Heart right ventricle (tissue), 16 donors: ENCODE measurements at places on chromosomes 2 and 18.

- DNase-seq = no peak
Measured at GRCh38 chr18:13793819-13794218, 30.1 kb upstream of the MC5R start.

- no peak for DNase-seq
Measured at GRCh38 chr2:714005-714741, 37.0 kb upstream of the TMEM18 start.

DNA sequence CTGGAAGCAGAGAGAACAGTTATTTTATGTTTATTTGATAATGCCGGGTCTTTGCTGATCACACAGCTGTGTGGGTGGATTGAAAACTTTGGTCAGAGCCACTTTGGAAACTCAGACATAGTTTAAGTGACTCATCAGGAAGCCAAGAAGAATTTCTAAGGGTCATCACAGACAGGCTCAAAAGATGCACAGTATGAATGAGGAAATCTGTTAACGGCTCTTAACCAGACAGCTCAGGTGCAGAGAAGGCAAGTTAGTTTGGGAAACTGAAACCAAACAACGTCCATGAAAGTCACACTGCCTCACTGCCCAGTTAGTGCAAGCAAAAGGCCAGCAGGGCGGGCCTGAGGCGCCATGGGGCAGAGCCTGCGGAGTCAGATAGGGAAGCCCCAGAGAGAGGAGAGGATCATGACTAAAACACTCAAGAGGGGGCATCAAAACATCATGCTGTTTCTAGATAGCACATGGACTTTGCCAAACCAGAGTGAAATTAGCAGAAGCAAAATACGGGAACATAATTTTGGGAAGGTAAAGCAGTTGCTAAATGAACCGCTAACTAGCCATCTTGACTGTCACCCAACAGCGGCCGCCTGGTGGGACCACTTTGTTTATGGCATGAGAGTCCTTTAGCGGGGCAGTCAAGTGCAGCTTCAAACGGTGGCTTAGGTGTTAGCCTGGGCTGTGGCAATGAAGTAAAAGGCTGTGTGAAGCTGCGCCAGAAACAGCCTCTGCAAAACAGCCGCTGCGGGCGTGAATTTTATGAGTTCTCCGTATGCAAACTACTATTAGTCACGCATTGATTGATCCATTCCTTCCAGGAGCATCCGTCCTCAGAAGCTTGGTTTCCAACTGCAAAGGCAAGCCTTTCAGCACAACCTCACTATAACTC is 101.2 kb downstream of the KCTD18 start:
- DNase-seq = no peak

- DNase-seq = no peak
Measured at GRCh38 chr2:168945508-168945907, 44.4 kb downstream of the G6PC2 start.

DNA sequence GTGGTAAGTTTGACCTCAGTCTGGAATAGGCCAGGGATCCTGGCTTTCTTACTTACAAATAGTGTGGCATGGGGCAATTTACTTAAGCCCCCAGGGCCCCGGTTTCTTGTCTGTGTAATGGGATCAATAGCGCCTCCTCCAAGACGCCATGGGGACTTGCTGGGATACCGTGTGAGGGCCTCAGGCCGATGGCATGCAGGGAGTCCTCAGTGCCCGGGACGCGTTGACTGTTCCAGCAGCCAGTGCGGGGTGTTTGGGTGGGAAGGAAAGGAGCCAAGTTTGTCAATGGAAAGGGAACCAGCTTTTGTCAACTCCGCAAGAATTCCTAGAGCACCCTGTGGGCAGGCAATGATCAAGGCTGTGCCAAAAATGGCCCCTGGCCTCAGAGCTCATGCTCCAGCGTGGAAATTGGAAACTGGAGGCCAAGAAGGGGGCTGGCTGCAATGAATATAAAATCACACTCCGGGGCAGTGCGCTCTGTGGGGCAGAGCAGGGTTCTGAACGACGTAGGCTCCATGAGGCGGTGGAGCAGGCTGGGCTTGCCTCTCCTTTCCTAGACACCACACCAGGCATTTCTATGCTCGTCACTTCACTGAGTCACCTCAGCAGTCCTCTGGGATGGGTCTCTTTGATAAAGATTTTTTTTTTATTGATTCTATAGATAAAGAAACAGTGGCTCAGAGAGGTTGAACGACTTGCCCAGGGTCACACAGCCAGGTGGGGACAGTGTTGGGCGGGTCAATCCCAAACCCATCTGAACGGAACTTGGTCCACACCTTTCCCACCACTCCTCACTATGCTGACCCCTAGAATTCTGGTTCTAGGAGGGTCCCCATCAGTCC is 56.7 kb upstream of the ASAP2 start:
- DNase-seq = no peak

DNA sequence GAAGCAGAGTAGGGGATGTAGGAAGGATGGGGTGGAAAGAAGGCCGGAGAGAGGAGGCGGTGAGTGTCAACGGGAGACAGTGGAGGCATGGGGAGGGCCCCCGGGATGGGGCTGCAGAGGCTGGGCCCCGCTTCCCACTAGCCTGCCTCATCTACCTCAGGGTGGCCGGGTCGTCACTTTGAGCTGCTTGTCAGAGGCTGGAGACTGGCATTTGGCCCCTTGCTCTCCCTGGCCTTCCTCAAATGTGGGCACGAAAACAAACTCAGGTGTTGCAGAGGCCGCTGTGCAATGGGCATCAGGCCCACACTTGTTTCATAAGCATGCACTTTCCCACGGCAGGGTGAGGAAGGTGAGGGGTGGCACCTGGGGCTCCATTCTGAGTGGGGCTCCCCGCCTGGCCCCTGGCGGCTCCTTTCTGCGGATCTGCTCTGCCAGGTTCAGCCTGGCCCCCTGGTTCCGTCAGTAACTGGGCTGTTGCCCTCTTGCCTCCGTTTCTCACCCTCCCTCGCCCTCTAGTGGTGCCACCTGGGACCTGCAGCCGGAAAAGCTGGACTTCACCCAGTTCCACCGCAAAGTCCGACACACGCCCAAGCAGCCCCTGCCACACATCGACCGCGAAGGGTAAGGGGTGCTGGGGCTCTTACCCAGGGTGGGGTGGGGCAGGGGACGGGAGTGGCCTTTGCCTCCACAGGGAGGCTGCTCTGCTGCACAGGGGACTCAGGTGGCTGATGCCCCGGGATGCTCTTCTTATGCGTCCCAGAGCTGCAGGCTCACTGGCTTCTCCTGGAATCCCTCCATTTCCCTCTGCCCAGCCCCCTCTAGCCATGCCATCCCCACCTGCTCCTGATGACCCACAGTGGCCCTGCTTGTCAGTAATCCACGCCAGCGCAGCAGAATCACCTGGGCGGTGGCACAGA is 125.4 kb downstream of the CTIF start:
- DNase-seq = peak; percentile 68

DNA sequence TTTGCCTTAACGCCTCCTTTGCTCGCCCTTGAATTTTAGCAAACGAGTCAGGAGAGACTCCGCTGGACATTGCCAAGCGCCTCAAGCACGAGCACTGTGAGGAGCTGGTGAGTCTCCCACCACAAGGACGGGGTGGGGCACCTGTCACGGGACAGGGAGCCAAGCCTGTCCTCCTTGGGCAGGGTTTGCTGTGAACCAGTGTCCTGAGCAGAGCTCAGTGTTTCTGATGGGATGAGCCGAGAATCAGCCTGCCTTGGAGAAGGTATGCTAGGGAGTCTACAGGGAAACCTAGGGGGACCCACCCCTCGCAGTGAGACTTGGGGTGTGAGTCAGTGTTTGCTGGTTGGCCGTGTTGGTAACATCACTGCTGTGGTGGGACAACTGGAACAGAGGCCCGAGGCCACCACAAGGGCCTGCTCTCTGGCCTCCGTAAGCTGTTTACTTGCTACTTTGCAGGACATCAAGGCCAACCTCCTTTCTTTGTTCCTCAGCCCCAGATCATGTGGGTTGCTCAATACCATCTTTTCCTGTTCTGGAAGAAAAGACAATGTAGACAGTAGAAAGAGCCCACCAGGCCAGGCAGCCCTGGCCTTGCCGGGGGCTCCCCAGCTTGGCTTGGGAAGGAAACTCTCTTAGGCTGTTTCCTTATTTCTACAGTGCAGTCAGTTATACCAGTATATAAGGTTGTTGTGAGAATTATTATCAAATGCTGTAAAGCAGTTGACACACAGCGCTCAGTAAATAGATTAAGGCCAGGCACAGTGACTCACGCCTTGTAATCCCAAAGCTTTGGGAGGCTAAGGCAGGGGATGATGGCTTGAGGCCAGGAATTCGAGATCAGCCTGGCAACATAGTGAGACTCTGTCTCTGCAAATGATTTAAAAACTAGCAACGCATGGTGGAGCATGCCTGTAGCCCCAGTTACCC is 42.4 kb downstream of the ITGB1BP1 start:
- no peak for DNase-seq

GRCh38 chr2:110170102-110170501 is 34.7 kb downstream of the NPHP1 start:
- DNase-seq = no peak

GRCh38 chr2:12192762-12193161 is 446.3 kb downstream of the LPIN1 start:
- peak; percentile 40 for DNase-seq

DNA sequence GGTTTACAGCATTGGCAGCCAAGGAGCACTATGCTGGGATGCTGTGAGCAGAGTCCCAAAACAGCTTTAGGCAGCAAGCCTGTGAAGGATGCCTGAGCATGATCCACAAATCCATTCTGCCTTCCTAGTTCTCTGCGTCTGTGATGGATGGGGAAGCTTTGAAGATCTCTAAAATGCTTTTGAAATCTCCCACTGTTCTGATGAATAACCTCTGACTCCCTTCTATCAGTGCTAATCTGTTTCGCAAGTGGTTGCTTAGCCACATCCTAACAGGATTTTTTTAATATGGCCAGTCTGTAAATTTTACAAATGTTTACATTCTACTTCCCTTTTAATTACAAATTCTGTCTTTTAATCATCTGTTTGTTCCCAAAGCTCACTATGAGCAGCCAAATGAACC is 319.2 kb downstream of the GULP1 start:
- no peak for DNase-seq

DNA sequence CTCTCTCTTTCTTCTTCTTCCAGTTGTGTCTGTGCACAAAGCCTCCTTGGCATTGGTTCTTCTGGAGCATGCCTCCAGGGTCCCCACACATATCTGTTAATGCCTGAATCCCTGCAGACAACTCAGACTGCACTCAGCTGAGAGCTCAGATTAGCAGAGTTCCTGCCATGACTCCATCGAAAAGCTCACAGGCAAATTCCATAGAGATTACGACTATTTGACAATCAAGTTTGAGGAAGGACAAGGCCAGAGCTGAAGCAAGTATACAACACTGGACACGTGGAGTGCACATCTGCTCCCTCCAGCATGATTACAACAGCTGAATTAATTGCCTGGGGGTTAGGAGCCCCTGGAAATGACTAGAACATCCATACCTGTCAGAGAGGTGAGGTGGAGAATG is 190.7 kb downstream of the INSIG2 start:
- no peak for DNase-seq

DNA sequence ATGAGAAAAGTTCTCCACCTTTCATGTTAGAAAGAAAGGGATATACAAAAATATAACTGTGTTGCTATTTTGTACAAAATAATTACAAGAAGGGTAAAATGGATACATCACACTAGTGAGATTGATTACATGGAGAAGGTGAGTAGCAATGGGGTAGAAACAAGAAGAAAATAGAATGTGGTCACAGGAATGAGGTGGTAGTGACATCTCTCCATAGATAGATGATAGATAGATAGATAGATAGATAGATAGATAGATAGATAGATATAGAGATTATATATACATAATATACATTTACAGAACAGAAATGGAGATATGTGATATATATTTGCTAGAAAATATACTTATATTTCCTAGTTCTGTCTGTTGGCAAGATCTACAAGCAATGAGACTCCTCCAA is 95.3 kb upstream of the RGPD4 start:
- DNase-seq = no peak

DNA sequence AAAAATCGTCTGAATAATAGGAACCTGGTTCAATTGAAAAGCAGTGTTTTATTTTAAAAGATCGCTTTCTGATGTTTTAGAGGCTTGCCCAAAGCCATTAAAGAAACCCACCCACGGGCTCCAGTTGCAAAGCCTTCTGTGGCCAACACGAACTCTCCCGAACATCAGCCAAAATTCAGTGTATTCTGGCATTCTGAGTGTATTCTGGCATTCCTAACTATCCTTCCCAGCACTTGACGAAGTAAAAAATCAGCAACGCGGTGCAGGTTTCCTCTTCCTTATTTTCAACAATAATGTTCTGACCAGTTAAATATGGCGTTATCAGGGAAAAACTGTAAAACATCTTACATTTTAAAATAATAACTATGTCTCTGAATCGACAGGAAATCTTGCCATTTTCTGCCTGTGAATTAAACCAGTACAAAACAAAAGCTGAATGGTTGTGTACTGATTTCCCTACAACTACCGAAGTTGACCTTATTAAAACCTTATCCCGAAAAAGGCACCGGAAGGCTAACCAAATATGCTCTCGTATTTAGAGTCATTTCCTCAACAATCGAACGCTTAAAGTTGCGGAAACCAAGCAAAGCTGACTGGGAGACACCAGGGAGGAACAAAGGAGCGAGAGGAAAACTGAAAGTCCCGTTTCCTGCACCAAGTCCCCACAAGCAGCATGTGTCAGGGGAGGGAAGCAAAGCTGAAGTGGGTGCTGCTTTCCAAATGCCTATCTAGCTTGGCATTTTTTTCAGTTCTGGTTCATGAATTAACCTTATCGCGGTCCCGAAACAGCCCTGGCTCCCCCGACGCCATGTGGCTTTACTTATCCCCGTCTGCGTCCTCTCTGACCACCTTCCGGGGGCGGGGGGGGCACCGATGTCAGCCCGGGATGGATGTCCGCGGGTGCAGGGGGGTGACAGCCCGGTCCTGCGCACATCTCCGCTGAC is 44.3 kb downstream of the ZNF516 start:
- DNase-seq = peak; percentile 62

DNA sequence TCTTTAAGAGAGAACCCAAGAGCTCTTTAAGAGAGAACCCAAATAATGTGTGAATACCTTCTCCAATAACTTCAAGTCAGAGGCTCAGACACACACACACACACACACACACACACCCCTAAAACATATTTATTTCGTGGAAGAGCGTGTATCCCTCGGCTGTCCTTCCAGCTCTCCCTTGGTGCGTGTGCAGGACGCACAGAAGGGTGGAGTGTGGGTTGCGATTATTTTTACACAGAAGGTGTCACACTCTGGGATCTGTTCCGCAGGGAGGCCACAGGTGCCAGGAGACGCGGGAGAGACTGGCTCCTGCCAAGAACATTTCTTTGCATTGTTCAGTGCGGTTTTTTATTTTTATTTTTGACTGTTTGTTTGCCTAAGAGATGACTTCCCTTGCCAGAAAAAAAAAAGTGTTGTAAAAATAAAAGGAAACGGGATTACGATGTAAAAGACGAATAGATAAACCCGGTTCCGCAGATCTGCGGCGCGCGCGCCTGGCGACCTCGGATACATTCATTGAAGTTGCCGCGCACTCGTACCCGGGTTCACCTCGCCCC is 47.3 kb upstream of the ATP6V1B1 start:
- no peak for DNase-seq

GRCh38 chr2:6234702-6235101 is 542.5 kb downstream of the SOX11 start:
- DNase-seq = no peak

DNA sequence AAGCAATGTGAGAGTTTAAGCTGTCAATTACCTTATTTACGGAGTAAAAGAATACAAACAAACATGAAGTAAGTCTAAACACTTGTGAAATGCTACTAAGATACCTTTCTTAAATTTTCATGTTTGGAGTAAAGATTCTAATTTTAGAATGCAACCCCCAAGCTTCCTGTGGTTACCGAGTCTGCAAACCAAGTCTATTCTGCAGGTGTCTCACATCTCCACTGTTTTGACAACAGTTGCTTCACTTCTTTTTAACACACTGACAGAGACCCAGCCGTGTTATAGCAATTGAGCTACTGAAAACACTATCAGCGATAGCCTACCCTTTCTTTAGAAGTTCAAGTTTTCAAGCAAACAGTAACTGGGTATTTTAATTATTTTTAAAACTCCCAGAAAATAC is 608.3 kb downstream of the ERBB4 start:
- DNase-seq = no peak
